ENCODE measurements at places on chromosomes 12 and 14.
A peak's percentile ranks its signal among the peaks of the same experiment; 100 is the strongest.

DNA sequence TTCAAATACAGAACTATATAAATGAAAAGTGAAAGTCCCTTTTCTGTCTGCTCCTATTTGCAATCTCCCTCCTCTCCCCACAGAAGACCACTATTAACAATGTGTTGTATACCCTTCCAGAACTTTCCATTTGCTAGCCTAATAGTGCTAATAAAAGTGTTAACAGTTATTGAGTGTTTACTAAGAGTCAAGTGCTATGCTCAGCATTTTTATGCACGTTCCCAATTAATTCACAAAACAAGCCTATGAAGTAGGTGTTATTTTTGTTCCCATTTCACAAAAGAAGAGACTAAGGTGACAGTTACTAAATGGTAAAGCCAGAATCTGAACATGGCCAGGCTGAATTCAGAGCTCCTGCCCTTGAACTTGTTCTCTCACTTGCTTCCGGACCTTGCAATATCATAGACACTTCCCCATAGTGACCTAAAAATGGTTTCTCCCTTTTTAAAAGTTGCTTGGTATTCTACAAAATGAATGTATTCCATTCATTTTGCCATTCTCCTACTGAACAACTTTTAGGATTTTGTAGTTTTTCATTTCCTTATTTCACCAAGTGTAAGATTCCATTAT lies 1.6 kb upstream of the PRKAB1 start:
- DNase-seq = no peak

DNA sequence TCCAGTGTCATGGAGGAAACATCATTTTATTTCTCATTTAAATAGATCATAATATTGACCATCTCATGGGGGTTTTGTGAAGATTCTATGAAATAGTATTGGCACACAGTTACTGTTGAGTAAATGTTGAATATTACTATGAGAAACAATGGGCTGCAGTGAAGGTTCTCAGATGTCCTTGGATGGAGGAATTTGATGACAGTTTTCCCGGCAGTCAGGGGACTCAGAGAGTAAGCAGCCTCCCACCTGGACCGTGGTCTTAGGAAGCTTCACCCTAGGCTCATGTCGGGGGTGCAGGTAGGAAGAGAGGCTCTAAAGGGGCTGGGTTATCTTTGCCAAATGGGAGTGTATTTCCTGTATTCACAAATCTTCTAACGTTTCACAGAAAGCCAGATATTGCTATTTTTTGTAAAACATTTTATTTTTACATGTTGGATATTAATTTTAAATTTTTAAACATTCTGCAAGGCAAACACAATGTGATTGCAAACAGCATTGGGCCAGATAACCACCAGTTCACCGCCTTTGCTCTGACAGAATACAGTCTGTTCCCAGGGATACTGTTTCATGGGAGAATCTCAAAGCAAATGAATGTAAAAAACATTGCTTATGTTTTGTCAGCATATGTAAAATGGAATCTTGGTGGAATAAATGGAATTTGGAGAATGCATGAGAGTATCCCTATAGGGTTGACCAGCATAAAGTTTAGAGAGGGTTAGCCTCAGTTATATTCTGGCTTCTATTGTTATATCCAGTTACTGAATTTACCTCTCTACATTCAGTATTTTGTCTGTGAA lies 380.8 kb upstream of the TMEM132C start:
- DNase-seq = no peak

GRCh38 chr14:89027097-89027740 lies 202.8 kb downstream of the TTC8 start:
- peak; percentile 17 for DNase-seq

- no peak for DNase-seq
Measured at GRCh38 chr14:101728367-101728742, 33.2 kb upstream of the PPP2R5C start.

- DNase-seq = no peak
Measured at GRCh38 chr12:131133994-131134393, 180.3 kb downstream of the ADGRD1 start.

GRCh38 chr12:26011099-26011498 lies 52.6 kb downstream of the RASSF8 start:
- no peak for DNase-seq

DNA sequence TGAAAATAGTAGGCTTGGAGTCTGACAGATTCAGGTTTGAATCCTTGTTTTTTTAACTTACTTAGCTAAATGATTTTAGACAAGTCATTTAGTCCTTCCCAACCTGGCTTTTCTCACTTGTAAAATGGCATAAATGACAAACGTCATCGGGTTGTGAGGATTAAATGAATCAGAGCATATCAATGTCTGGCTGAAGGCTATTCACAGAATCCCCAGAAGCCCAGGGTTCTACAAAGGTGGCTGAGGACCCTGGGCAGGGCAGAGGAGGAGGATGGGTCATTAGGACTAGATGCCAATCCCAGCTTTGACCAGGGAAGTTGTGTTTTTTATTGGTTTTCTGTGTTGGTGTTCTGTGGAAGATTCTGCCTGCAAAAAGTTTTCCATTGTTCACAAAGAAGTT lies 7.6 kb upstream of the PTPRB start:
- no peak for DNase-seq

- DNase-seq = no peak
Measured at GRCh38 chr12:112317481-112317880, 64.8 kb downstream of the HECTD4 start.

- no peak for DNase-seq
Measured at GRCh38 chr12:110540048-110540447, 37.9 kb downstream of the RAD9B start.

DNA sequence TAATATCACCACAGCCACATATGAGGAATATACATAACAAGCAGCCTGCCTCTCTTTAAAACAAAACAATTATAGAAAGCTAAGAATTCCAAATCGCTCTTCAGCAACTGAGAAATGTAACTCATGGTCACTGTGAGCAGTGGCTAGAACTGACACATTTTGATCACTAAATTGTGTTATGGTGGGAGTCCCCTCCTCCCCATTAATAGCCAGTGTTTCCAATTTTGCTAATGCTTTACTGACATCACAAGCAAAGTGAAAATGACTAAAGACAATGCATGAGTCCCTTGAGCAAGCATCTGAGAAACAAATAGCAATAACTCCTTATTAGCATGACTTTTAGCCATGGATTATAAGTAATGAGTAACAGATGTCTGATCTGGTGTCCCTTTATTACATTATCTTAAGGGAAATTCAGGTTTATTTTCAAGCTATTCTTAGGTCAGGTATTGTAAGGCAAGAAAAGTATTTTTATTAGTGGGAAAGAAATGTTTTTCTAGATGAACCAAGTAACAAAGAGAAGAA lies 148.3 kb downstream of the KCNH5 start:
- DNase-seq = no peak

DNA sequence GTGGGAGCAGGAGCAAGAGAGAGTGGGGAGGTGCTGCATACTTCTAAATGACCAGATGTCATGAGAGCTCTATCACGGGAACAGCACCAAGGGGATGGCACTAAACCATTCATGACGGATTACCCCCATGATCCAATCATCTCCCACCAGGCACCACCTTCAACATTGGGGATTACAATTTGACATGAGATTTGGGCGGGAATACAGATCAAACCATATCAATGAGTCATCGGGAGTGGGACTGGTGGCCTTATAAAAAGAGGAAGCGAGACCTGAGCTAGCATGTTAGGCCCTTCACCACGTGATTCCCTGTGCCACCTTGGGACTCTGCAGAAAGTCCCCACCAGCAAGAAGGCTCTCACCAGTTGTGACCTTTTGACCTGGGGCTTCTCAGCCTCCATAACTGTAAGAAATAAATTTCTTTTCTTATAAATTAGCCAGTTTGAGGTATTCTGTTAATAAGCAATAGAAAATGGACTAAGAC lies 28.7 kb downstream of the COX8C start:
- DNase-seq = no peak

- no peak for DNase-seq
Measured at GRCh38 chr12:114209861-114210260, 196.1 kb downstream of the TBX5 start.

DNA sequence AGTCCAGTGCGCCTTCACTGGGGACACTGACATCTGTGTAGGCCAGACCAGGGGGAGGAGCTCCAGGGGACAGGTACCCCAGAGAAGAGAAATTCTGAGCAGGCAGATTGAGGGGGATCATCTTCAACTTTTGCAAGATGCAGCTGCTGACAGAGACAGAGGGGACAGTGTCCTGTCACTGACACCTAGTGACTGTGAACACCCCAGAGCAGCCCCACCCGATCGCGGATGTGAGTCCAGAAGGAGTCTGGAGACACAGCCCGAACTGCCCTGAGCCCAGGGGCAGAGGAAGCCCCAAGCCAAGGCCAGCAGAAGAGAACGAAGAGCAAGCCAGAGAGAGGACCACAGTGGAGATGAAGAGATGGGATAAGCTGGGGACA lies 21.7 kb upstream of the LRTM2 start:
- no peak for DNase-seq

GRCh38 chr12:53181935-53182334 lies 1.2 kb upstream of the CSAD start:
- no peak for DNase-seq

DNA sequence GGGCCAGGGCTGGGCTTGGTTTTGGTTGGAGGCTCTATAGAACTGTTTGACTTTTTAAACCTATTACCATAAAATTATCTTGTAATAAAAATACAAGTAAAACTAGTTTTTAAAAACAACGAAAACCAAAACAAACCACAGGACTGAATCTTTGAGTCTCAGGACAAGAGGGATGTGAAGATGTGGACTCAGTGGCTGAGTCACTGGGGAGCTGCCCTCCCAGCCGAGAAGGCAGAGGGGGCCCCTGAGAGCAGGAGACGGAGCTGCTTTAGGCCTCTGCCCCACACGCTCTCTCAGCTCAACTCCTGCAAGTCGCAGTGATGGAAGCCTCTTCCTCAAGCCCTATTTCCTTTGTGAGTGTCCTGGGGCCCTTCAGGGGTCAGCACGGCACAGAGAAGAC lies 59.0 kb downstream of the CDC42BPB start:
- DNase-seq = no peak

- DNase-seq = no peak
Measured at GRCh38 chr14:35352274-35353233, 52.0 kb downstream of the NFKBIA start.

- no peak for DNase-seq
Measured at GRCh38 chr14:72688990-72689671, 204.8 kb downstream of the DPF3 start.

- no peak for DNase-seq
Measured at GRCh38 chr14:64649383-64649998, 54.7 kb upstream of the PLEKHG3 start.

DNA sequence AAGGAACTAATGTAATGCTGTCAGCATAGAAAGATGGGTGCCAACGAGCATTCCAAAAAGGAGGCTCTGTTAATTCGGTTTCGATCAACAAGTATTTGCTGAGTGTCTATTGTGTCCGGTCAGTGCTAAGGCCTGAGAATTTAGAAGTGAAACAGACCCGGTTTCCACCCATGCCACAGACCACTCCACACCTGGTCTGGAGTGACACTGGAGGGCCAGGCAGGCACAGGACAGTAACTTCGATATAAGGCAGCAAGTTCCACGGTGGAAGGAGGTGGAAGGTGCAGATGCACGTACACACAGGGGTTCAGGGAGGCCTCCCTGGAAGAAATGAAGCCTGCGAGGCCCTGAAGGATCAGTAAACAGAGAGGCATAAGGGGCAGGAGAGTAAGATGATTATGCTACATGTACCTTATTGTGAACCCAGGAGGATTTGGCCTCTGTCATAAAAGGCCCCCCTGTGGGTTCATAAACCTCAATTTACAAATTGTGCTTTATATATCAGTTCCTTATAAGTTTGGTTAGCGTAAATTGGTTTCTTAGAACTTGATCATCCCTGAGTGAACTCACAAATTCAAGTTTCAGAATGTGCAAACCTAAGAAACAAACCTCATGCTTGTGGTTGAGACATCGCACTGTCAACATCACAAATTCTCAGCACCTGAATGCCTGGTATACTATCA lies 25.9 kb downstream of the SSH1 start:
- DNase-seq = no peak

- no peak for DNase-seq
Measured at GRCh38 chr12:98185606-98186005, 329.8 kb upstream of the TMPO start.

DNA sequence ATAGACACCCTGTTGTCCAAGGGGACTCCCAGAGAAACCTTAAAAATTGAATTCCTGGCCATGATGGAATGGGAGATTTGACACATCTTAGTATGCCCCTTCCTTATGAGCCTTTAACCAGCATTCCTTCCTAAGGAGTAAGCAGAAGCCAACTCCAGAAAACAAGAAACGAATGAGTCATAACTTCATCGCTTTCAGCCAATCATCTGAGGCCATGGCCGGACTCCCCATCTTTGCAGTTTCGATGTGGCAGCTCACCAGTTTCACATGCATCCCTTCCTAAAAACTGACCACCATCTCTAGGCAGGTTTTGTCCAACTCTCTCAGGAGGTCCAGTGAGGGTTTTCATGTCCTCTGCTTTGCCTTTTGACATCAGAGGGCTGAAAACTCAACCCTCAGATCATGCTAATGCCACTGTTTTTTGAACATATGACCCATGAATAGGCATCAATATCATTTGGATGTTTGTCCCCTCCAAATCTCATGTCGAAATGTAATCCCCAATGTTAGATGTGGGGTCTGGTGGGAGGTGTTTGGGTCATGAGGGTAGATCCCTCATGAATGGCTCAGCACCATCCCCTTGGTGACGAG lies 19.9 kb downstream of the DAAM1 start:
- DNase-seq = no peak

DNA sequence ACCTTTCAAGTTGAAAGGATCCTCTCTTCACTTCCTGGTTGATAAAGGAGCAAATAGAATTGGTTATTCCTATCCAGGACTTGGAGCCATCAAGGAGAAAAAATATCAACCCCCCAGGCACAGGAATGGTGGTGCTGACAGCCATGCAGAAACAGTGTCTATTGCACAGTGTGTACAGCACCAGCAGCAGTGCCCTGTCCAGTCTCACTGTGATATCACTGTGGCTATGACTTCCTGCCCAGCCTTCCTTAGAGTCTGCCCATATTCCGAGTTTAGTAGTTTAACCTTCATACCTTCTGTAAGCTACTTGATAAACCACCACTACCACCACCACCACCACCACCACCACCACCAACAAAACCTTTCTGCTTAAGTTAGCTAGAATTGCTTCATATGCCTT lies 45.1 kb upstream of the FERMT2 start:
- DNase-seq = no peak

GRCh38 chr12:94405413-94406116 lies 54.1 kb downstream of the CEP83 start:
- DNase-seq = no peak

DNA sequence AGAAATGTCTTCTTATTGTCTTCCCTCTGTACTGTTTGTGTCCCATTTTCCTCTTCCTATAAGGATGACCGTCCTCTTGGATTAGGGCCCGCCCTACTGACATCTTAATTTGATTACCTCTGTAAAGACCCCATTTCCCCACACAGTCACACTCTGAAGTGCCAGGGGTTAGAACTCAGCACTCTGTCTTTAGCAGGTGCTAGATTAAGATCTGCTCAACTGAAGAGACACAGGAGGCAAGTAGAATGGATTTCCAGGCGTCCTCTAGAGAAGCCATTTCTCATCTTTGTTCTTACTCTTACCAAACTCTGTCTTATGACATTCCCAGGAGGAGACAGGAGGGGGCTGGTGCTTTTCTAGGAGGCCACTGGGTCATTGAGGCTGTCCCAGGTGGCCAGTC lies 50.8 kb downstream of the VCPKMT start:
- no peak for DNase-seq

All from activated naive CD8-positive, alpha-beta T cell treated with anti-CD3 and anti-CD28 coated beads, Interleukin-2, amount 50 U/mL, for 16 hours (primary cell).